ENCODE measurements at places on chromosomes 6 and 20.

DNA sequence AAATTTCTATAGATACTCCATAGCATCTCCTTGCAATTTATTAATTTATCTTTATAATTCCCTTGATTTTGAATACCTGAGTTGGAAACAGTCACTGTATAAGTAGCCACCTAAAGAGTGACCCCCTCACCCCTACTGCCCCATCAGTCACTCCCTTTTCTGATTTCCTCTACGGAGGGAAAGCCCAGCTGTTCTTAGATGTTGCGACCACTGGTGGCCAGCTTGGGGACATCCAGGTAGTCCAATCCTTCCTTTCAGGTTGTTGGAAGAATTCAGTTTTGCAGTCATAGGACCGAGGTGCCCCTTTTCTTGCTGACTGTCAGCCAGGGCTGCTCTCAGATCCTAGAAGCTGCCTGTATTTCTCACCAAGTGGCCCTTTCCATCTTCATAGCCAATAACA lies 87.8 kb downstream of the BMP6 start:
- DNase-seq: no peak

GRCh38 chr6:12586721-12587480 lies 129.7 kb upstream of the PHACTR1 start:
- DNase-seq: no peak

- no peak for DNase-seq
Measured at GRCh38 chr6:108544606-108545005, 16.1 kb upstream of the FOXO3 start.

GRCh38 chr6:40630051-40630450 lies 42.9 kb upstream of the LRFN2 start:
- DNase-seq: no peak

DNA sequence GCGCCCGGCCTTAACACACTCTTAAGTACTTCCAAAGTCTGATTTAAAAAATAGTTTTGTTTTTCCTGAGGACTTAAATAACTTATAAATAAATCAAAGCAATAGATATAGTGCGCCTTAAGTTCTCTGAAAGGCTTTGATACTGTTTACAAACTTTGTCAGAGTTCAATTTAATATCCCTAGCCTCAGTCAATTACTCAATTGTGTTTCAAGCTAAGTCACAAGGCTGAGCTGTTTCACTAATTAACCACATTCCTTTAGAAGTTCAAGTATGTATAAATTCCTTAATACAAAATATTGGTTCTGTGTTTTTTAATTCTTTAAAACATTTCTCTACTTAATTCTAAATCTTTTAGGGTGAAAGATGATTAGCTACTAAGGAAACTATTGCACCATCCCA lies 178.4 kb upstream of the AGPAT4 start:
- no peak for DNase-seq

GRCh38 chr6:142855893-142856623 lies 88.9 kb downstream of the HIVEP2 start:
- no peak for DNase-seq

DNA sequence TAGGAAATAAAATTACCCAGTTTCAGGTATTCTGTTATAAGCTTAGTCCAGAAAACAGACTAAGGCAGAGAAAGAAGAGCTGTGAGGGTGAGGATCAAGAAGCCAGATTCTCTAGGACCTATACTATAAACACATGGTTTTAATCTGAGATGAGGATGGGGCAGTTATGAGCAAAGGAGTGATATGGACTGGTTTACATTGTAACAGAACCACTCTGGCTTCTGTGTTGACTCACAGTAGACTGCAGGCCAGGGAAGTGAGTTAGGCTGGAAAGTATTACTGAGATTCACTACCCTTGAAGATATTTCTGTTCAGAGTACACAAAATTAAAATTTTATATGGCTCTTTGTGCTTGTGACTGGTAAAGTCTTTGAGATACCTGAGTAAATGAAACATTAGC lies 3.2 kb upstream of the RWDD1 start:
- DNase-seq: no peak

DNA sequence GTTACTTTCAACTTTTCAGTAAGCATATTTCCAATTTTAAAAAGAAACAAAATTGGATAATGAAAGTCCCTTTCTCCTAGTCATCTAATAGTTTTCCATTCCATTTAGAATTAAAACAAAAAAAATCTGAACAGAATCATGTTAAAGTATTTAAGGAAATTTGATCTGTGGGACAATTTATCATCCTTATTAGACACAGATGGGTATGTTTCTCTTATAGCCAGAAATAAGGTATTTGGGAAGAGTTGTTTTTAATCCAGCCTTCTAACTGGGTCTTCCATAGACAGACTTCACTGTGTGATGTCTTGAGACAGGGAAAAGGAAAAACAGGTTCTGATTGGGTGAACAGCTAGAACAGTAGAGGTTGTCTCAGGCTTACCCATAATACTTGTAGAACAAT lies 39.5 kb upstream of the STXBP5 start:
- no peak for DNase-seq

DNA sequence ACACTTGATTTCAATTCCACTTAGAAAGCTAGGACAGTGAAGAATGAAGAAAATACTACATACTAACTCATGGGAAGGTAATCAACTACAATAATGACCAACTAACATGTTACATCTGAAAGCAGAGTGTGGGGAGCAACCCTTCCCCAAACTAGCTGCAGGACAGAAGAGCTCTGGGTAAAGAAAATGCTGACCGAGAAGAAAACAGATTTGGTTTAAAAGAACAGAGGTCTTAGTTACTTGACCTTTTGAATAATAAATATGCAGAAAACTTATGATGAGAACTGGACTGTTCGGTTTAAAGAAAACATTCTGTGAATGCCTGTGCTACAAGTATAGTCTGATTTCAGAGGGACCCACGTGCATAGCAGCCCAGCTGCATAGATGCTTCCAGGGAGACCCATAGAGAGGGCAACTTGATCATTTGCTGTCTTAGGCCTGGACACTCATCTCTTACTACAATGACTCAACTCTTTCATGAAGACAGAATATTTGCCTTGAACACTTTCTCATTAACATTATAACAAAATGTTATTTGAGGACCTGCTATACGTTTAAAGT lies 53.5 kb downstream of the RALGAPA2 start:
- no peak for DNase-seq
